Right renal cortex interstitium (tissue), 3 donors: ENCODE measurements at places on chromosomes 12 and 14. TPM values are rescaled to one million over a fixed set of nuclear protein-coding genes. Genes with fewer than 3 reads are reported as not detected.
A peak's percentile ranks its signal among the peaks of the same experiment; 100 is the strongest.

- DNase-seq, result no peak
These were observed 210.0 kb downstream of the RASSF9 start for GRCh38 chr12:85626001-85626783.

DNA sequence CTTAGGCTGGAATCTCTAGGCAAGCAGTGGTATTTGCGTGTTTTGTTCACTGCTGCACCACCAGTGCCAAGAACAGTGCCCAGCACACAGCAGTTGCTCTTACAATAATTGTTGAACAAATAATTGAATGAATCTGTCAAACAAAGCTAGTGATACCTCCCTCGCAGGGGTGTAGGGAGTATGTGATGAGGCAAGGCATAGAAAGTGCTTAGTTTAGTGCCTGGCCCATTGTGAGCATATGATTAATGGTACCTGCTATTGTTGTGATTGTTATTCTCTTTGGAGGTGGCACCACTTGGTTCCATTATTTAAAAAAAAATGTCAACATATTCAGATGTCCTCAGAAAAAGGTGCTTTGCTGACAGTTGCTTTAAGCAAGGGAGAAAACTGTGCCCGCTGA lies 210.1 kb upstream of the TBX3 start:
- no peak for DNase-seq

RIMBP2 gene
- polyA plus RNA-seq, result 10.7 TPM

GRCh38 chr12:47397664-47398281 lies 308.1 kb downstream of the RPAP3 start:
- DNase-seq, result no peak

DNA sequence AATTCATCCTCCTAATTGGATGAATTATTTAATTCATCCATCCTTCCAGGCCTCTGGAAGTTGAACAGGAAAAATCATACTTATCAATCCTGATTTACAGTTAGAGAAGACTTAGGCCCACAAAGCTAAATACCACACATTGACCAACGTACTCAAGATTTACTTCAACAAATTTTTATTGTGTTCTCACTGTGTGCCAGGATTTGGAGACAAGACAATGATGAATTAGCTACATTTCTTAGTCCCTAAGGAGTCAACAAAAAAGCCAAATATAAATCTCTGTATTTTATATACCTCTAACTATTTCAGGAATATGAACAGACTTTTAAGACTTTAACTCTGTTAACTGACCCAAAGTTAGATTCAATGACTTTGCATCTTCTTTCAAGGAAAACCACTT lies 63.9 kb downstream of the DCAF5 start:
- DNase-seq, result no peak

DNA sequence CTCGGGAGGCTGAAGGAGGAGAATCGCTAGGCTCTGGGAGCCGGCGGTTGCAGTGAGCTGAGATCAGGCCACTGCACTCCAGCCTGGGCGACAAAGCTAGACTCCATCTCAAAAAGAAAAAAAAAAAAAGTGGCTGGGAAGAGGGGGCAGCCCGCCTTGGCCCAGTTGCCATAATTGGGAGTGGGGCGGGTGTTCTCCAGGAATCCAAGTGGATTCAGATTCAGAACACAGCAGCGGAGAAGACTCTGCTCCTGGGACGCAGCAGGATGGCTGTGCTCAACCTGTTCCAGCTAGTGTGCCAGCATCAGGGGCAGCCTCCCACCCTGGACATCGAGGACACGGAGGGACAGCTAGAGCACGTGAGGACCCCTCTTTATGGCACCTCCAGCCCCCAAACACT lies 5.5 kb downstream of the CFAP73 start:
- no peak for DNase-seq

DLGAP5 gene
- 30.4 TPM for polyA plus RNA-seq

LTB4R2 gene
- 2.2 TPM for polyA plus RNA-seq

ANAPC7 gene
- polyA plus RNA-seq, result 69.7 TPM

DNA sequence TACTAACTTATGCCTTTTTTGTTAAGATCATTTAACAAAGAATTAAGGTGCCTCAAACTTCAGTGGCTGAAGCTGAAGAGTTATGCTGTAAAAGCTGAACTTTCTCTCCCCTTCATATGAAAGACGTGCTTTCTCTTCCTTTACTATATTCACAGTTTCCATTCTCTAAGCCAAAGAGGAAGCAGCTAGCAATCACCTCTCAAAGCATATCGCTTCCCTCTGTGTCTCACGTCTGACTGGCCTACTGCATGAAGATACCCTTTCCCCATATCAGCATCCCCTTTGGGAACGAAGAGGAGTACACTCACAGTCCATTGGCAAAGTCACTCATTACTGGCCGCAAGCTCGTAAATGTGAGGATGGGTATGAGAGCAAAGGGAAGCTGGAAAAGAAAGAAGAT lies 34.9 kb downstream of the SLC11A2 start:
- DNase-seq, result no peak

DNA sequence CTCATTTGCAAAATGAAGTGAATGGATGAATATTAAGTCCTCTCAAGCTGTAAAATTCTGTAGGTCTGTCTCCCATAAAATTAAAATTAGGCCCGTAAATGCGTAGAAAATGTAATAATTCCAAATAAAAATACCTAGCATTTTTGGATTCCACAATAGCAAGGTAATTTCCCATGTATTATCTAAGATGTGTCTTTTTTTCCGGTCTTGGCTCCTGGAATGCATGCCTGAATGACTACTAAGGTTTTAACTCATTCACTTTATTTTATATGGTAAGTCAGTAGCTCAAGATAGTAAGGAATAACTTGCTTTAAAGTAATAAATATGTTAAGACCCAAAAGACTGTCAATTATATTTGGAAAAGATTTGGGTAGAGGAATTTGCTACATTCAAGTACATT lies 11.1 kb downstream of the TXNRD1 start:
- DNase-seq, result no peak

DNA sequence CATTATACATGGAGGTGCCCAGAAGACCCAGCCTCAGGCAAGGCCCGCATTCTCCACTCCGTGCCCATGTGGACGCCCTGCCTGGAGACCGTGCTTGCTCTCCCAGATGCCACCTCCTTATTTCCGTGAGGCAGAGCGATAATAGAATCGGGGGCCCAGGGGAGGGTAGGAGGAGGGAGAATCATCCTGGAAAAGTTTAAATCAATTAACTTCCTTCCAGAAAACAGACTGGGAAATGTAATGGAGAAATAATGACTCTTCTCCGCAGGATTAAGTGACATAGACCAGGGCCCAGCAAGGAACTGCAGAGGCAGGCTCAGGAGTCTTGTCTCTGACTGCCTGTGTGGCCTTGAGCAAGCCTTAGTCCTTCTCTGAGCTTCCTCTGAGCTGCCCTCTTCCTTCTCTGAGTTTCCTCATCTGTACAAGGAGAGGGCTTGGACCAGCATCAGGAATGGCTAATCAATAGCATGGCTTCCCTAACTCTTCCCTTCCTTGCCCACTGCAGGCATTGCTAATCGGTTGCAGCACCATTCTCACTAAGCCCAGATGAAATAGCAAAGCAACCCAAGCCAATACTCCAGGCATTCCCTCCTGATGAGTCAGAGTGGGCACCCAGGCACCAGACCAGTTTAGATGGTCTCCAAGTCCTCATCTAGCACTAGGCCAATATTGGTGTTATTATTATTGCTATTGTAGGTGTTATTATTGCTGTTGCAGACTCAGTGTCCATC lies 11.3 kb upstream of the FAM222A start:
- DNase-seq, result no peak

DNA sequence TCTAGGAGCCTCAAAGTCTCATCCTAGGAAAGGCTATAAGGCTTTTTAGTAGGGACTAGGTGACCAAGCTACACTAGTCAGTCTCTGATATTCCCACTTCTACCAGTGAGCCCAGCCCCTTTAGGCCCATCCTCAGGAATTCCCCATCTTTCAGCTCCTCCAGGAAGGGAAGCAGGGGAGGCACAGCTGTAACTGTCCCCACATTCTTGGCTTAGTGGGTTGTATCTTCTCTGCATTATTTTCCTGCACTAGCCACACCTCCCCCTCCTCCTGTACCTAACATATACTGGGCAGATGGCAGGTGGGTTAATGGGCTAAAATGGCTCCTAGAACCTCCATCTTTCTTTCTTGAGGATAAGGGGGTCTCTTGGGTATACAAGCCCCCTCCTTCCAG lies 424 bp upstream of the CYP27B1 start:
- no peak for DNase-seq

TAS2R8 gene
- polyA plus RNA-seq, result not detected

DNA sequence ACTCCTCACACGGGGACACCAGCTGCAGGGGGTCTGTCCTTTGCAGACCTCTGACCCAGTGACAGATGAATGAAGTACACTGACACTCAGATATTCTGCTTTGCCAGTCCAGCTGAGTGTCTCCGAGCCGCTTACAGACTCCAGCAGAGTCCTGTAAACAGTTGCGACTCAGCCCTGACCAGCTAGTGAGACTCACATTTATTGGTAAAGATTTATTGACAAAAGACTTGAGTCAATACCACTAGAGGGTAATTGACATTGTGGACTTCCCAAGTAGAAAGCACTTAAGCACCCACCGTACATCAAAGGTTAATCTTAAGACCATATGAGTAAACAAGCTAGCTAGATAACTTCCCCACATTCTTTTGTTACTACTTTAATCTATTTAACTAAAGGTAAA lies 9.8 kb upstream of the FKBP4 start:
- DNase-seq, result no peak

TAS2R43 gene
- polyA plus RNA-seq, result not detected

DNA sequence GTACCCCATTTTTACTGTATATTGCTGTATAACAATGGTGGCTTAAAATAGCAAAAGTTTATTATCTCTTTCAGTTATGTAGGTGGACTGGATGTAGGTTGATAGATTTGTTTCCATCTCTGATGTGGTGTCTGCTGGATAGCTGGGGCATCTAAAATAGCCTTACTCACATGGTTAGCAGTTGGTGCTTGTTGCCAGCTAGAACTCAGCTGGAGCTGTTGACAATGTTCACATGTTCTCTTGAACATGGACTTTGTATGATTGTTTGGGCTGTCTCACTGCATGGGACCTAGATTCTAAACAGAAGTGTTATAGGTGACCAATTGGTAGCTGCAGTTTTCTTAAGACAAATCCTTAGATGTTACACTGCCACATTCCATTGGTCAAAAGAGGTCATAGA lies 126.9 kb downstream of the GPHN start:
- DNase-seq, result no peak

- DNase-seq, result no peak
These were observed 17.5 kb downstream of the MARK3 start for GRCh38 chr14:103402695-103403094.

DNA sequence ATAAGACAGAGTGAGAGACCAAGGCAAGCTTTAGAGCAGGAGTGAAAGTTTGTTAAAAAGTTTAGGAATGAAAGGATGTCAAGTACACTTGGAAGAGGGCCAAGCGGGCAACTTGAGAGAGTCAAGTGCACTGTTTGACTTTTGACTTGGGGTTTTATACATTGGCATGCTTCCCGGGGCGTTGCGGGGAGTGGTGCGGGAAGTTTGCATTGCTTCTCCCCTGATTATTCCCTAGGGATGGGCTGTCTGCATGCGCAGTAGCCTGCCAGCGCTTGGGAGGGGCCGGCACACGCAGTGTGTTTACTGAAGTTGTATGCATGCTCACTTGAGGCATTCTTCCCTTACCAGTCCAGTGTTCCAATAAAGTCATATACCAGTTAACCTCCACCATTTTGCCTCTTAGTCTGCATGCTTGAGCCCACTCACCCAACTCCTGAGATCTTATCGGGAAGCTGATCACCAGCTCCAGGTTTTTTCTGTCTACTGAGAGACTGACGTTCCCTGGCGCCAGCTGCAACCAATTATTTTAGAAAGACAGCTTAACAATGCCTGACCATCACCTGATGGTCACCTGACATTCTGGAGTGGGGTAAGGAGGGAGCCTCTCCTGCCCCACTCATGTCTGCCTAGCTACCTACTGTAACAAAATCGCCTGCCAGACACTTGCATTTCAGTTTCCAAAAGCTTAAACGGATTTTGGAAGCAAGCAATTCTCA lies 53.2 kb downstream of the DACT1 start:
- DNase-seq, result peak; percentile 23

NANOG gene
- 0.11 TPM for polyA plus RNA-seq

- DNase-seq, result no peak
These were observed 14.1 kb upstream of the NUMB start for GRCh38 chr14:73472185-73473114.

DNA sequence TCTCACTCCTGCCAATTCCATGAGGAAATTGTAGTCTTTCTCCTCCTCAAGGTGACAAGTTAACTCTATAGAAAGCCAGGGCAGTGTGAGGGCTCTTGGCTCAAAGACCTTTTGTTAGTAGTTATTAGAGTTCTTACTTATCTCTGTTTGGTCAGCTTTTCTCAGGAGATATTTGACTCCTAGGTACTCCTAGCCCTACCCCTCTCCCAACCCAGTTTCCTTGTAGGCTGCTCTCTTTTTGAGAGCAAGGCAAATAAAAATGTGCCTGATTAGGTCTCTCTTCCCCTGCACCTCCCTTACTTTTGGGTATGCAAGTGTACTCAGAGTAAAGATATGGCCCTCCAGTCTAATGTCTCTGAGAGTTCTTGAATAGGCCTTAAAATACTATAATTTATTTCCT lies 23.8 kb downstream of the BTG1 start:
- no peak for DNase-seq

VRTN gene
- not detected for polyA plus RNA-seq

GRCh38 chr14:21711360-21711961 lies 37.8 kb upstream of the OR4E1 start:
- no peak for DNase-seq

NOS1 gene
- 0.68 TPM for polyA plus RNA-seq

ALKBH2 gene
- polyA plus RNA-seq, result 34.3 TPM

DNA sequence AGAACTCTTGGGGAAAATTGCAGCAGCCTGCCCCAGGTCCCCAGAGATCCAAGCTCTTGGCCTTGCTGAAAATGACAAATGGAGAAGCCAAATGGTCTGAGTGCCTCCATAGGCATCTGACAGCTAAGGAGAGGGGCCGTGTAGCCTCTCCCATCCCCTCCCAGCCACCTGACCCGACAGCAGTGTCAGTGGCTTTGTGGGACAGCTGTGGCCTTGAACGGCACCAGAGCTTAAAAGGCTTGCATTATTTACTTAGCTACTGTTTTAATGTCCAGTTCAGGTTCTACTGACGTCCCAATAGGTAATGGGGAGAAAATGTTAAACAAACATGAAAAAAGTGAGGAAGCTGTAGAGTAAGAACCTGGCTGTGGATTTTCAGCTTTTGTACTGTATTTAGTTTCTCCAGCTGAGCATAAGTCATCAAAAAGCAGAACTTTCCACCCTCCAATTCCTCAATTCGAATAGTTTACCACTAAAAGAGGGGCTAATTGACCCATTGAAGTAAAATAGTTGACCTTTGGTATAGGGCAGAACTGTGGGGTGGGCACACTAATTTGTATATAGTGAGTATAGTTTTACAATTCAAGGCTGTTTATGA lies 50.0 kb downstream of the FOS start:
- DNase-seq, result no peak

DNA sequence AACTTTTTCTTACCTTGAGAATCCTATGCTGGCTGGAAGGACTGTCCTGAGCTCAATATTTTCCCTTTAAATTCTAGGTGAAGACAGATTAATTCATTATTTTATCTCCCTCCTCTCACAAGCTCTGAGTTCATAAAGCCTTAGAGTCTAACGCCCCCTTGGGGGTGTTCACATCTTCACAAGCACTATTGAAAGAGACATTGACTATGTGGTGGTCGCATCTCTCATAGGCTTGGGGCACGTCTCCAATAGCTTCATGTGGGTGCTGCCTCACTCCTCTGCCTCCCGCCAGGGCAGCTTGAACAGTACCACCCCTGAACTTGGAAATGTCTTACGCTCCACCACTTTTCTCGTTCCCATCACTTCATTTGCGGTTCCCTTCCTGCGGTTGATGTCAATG lies 106.2 kb downstream of the UNC79 start:
- DNase-seq, result no peak

GRCh38 chr12:66361703-66362102 lies 59.4 kb downstream of the HELB start:
- DNase-seq, result no peak
